ENCODE measurements at places on chromosomes 4 and X.

DNA sequence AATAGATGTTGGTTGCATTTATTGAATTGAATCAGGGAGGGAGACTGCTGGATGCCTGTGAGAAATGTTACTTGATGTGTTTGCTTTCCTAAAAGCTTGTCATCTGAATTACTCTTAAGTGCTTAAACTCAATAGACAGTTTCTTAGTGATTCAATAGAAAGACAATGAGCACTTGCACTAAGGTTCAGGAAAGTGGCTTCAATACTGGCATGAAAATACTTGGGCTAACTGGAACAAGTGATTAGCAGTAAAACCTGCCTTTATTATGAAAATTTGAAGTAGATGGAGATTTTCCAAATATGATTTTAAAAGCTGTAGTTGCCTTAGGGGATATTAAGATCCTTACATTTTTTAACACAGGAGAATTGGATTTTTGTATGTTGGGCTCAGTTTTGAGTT lies 123.3 kb downstream of the RNF150 start:
- DNase-seq = no peak

GRCh38 chrX:119105826-119106225 lies 21.8 kb downstream of the KIAA1210 start:
- DNase-seq = no peak

DNA sequence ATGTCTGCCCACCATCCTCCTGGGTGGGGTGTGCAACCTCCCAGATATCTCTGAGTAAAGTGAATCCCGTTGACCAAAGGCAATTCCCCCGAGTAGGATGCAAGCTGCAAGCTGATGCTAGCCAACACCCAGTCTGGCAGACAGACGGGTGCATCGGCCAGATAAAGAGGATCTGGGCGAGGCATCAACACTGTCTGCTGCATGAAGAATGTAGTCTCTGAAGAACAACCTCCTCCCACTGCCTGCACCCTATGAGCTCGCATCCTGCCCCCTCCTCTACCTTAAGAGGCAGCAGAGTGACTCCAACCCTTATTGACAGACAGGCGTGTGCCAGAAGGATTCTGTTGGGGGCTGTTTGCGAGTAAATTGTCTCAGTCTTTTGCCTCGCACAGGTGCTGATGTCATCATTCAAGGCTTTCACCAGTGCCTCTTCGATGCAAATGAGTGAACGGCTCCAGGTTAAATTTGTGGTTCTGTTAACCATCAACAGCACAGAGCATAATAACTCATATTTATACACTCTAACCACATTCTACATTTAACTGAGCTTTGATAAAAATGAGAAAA lies 546.9 kb downstream of the BCOR start:
- DNase-seq = no peak

GRCh38 chrX:37314531-37314930 lies 34.6 kb upstream of the PRRG1 start:
- no peak for DNase-seq

- no peak for DNase-seq
Measured at GRCh38 chr4:98285676-98286075, 24.5 kb downstream of the RAP1GDS1 start.

- DNase-seq = no peak
Measured at GRCh38 chr4:113101669-113102068, 52.2 kb downstream of the ANK2 start.

- no peak for DNase-seq
Measured at GRCh38 chrX:31287861-31288260, 216.0 kb upstream of the FTHL17 start.

- no peak for DNase-seq
Measured at GRCh38 chrX:150326541-150327247, 36.4 kb upstream of the MAMLD1 start.

DNA sequence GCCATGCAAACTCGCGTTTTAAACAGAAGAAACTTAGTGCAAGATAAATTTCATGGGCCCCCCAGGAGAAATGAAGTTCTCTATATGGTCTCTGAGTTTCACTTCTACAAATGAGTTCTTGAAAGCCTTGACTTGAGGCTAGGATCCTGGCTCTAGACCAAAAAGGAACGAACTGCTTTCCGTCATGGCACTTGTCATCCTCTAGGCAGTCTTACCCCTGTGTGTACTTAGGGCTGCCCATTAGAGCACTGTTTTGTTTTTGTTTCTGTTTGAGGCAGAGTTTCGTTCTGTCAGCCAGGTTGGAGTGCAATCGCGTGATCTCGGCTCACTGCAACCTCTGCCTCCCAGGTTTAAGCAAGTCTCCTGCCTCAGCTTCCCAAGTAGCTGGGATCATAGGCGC lies 29.0 kb downstream of the RNF4 start:
- DNase-seq = no peak

GRCh38 chr4:94127707-94128328 lies 79.8 kb upstream of the SMARCAD1 start:
- no peak for DNase-seq

DNA sequence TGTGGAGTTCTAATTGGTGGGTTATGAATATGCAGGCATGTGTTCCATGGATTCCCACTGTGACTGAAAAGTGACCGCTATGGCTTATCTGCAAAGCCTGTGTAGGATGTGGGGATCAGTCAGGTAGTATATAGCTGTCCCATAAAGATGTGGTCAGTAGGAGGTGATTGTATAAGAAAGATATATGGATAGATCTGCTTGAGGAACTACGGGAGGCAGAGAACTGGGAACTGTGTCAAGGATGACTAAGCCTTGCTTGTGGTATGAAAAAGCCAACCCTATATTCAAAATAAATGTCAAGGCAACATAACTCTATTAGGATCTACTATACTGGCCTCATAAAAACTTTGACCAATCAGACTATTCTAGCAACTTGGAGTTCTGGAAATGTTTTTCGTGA lies 185.2 kb downstream of the KLHL4 start:
- no peak for DNase-seq

- DNase-seq = no peak
Measured at GRCh38 chr4:52751487-52751911, 274 bp upstream of the ERVMER34-1 start.

DNA sequence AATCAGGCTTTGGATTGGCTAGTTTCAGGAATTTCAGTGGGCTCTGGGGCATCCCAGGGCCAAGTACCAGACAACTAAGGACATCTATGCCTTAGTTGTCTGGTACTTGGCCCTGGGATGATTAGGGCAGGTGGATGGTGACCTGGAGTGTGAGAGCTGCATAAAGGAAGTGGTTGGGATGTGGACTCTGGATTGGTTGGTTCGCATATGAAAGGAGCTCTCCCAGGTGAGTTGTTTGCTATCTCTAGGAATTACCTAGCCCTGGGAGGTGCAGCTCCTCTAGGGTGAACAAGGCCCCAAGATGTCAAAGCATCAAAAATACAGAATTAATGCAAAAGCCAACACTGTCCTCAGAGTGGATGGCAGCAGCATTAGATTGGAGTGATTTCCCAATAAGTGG lies 109.6 kb downstream of the NHS start:
- DNase-seq = no peak

DNA sequence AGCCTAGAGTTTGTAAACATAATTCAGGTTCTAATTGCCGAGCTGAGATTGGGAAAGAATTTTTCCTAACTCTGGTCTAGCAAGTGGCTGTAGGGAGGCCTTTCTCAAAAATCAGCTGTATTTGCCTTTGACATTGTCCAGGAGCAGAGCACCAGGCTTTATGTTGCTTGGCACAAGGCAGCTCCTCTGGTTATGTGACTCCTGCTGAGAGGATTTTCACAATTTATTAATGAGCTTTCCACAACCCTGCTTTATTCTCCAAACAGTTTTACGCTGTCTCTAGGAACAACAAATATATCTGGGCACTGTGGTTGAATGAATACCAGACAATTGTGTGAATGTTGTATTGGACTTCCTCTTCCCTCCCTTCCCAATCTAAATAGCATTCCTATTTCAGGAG lies 14.9 kb downstream of the LSM6 start:
- DNase-seq = no peak

DNA sequence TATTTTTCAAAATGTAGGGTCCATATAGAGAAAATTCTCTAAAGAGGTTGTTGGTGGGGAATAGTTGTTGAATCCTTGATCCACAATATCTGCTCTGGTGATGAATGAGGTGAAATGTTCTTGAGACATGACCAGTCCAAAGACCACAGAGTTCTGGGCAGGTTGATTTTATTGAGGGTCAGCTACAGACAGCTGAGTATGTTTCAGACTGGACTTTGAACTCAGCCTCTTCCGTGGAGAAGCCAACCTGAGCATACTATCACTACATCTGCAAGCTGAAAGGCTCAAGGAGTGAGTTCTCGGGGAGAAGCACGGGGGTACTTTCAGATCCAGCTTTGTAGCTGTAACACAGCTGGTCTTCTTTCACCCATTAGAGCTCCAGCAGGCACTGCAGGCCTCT lies 168.4 kb upstream of the NPY2R start:
- no peak for DNase-seq

DNA sequence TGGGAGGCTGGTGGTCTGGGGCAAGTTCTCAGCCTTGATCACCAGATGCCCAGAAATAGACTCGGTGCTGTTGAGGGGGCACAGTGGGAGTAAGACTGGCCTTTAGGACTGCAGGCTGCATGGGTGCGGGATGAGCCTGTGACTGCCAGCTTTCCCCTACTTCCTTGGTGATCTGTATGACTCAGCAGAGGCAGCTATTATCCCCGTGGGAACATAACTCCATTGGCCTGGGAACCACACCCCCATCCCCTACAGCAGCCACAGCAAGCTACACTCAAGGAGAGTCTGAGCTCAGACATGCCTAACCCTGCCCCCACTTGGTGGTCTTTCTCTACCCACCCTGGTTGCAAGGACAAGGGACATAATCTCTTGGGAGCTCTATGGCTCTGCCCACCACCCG lies 20.6 kb downstream of the CLIC2 start:
- DNase-seq = no peak

DNA sequence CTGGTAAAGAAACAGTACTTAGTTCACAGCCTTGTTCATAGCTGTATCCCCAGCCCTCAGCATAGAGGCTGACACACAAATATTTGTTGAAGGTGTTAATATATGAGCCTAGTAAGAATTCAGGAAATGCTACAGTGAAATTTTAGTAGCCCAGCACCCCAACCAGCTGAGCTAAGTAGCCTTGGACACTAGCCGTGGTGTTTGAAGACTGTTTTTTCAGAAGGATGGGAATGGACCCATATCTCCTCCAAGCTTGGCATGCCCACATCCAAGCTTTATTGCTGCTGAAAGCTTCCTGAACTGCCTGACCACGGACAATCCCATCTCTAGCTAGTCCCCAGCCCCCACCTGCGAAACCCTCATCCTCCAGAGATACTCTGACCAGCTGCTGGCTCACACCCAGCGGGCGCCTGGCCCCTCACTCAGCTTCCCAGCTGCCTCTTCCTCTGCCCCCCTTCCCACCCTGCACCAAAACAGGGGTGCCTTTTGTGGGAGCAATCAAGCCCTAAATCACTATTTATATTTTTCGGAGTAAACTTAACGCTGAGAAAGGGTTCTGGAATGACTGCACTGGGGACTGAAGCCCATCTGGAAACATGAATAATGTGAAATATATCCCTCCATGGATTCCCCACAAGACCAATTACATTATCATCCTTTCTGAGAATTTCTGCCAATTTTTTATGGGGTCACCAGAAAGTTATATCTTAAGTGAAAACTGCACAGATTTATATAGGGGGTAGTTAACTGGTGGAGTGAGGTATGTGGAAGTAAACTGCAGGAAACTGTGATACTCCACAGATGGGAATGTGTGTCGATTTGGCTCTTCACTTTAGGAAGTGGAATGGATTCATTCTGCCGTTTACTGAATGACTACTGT lies 41.1 kb upstream of the CBR4 start:
- no peak for DNase-seq

DNA sequence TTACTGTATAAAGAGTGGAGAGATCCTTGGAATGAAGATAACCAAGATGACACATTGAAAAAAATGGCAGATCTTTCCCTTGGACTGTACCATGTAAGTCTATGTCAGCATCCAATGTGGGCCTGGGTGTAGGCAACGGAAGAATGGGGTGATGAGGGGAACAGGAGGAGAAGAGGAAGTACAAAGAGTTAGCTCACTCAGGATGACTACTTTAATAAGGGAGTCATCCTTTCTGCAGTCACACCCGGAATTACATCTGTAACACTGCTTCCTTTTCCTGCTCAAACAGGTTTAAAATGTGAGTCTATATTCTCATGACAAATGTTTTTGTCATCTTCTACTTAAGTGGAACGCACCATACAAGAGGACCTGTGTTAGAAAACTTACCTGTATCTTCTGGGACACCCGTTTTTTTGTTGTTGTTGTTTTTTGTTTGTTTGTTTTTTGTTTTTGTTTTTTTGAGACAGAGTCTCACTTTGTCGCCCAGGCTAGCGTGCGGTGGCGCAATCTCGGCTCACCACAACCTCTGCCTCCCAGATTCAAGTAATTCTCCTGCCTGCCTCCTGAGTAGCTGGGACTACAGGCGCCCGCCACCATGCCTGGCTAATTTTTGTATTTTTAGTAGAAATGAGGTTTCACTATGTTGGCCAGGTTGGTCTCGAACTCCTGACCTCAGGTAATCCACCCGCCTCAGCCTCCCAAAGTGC lies 18.0 kb downstream of the HPSE start:
- no peak for DNase-seq

DNA sequence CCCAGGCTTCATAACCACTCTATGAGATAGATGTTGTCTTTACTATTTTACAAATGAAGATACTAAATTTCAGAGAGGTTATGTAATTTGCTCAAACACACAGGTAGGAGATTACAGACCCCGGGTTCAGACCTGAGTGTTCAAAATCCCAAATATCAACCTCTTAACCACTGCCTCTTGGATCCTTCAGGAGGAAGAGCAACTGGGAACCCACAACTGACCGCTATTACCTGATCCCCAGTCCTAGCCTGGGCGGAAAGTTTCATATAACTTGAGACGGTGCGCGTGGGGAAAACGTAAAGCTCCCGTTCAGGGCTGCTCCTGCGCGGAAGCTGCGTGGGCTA lies 8.9 kb upstream of the PRDM8 start:
- no peak for DNase-seq

DNA sequence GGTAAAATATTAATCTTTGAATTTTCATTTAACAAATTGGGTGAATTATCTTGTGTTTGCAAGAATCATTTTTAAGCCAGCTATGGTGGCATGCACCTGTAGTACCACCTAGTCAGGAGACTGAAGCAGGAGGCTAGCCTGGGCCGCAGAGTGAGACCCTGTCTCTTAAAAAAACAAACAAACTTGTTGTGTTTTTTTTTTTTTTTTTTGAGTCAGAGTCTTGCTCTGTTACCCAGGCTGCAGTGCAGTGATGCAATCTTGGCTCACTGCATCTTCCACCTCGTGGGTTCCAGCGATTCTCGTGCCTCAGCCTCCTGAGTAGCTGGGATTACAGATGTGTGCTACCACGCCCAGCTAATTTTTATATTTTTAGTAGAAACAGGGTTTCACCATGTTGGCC lies 2.2 kb downstream of the TXLNG start:
- no peak for DNase-seq

DNA sequence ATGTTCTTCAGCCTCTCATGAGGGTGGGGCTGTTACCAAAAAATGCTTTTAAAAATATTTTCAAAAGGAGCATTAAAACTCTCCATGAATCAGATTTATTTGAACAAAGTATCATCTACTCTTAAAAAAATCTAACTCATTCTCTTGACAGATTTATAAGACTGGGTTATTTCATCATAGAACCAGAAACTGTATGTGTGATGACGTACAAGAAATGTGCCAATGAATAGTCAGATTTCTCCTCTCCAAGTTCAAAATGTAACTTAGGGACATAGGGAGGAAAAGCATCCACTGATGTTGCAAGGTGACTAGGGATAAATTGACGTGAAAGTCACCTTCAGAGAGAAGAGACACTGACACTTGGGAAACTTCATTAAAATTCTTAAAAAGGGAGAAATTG lies 89.1 kb upstream of the CLNK start:
- DNase-seq = no peak

GRCh38 chr4:175330236-175330635 lies 412.1 kb downstream of the ADAM29 start:
- DNase-seq = no peak

All from activated T-helper 1 cell treated with Interleukin-2 at 50 U/mL for 16 hours (primary cell).